ENCODE measurements at places on chromosomes 6 and 20.

- no peak for DNase-seq
Observed at GRCh38 chr20:49519777-49520359, 37.4 kb upstream of the KCNB1 start.

GRCh38 chr6:127956956-127957355, 56.1 kb upstream of the THEMIS start:
- no peak for DNase-seq

DNA sequence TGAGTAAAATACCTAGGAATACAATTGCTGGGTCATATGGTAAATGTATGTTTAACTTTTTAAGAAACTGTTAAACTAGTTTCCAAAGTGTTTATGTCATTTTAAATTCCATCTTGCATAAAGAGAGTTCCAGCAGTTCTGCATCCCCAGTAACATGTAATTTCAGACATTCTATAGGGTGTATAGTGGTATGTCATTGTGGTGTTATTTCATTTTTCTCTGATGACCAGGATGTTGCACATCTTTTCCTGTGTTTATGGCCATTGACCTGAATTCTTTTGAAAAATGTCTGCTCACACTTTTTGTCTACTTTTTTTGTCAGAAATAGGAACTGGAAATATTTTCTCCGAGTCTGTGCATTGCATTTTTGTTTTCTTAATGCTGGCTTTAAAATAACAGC, 128.9 kb downstream of the TMEM200A start:
- no peak for DNase-seq

GRCh38 chr20:20680991-20681508, 31.4 kb downstream of the RALGAPA2 start:
- DNase-seq: no peak

GRCh38 chr20:40262219-40262618, 426.8 kb downstream of the MAFB start:
- no peak for DNase-seq

DNA sequence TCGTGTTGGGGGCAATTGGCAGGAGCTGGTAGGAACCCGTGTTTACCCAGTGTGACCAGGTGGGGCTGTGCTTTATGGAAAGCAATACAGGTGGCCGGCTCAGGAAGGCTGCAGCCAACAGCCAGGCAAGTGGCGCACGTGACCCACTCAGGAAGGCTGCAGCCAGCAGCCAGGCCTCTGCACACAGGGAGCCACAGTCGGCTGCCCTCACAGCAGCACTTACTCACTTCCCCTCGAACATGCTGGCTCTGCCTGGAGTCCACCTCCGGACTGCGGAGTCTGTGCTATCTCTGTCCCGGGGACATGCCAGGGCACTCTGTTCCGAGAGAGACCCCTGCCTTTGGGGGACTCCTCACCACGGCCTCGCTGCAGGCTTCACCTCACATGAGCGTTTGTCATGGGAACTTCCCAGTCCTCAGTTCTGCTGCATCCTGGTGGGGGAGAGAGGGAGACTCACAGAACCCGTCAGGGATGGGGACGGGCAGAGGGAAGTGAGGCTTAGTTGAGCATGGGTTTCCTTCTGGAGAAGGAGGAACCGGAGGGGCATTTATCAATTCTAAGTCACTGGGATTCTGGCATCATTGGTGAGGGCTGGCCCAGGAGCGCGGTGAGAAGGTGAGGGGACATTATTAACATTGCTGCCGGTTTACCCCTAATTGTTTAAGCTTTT, 76.8 kb downstream of the TTLL2 start:
- no peak for DNase-seq

- no peak for DNase-seq
Observed at GRCh38 chr6:99306341-99306740, 43.1 kb downstream of the FAXC start.

GRCh38 chr20:33443006-33443511, 504 bp downstream of the SNTA1 start:
- DNase-seq: no peak

GRCh38 chr6:30530014-30530413, 26.3 kb downstream of the GNL1 start:
- no peak for DNase-seq

GRCh38 chr6:14009431-14009830, 84.7 kb downstream of the RNF182 start:
- DNase-seq: no peak

- peak; percentile 84 for DNase-seq
Observed at GRCh38 chr6:43308101-43308989, at the start of gene CRIP3. Gene CRIP3, minus strand, starts transcription at chr6:43308826. Its CDS starts 34 bp downstream, at chr6:43308792.

GRCh38 chr6:27541212-27541932, 68.5 kb upstream of the ZNF184 start:
- DNase-seq: no peak

DNA sequence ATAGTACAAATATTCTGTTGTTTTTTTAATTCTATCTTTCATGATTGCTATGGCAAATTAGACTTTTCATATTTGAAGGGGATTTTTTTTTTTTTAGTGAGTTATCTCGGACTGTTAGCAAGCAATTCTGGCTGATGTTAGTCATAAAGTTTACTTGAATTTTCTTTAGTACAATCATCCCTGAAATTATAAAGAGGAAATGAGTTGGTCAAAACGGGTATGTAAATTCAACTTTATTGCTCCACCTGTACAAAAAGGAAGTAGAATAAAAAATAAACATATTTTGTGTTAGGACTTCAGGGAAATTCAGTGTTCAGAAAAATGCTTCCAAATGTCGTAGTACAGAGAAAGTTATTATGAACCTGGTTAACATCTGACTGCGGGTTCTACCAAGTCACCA, 40.3 kb downstream of the PPP1R14C start:
- DNase-seq: no peak

DNA sequence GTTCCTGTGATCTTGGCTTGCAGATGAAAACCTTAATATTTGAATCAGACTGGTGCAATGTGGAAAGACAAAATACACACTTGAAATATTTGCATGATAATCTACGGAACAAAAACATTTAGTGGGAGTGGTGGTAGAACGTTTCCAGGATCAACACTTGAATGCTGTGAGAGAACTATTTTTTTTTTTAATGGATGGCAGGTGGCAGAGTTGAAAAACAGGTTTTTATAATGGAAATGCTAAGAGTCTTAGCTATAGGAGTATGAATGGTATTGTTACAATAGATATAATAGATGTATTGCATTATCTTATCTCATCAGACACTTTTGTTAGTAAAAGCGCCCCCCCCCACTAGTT, 49.2 kb downstream of the CDKAL1 start:
- DNase-seq: no peak

DNA sequence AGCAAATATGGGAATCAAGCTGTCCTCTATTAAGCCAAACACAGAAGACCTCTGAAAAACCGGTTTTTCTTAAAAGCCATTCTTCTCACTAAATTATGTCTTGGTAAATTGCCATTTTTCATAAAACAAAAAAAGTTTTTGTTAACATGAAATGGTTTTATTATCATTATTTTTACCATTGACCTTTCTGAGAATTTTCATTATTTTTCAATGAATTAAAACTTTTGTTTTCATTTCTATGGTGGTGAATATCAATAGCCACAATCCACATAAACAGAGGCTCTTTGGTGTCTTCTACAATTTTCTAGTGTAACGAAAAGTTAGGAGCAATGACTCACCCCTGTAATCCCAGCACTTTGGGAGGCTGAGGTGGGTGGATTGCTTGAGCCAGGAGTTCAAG, 2.1 kb downstream of the SF3B5 start:
- no peak for DNase-seq

DNA sequence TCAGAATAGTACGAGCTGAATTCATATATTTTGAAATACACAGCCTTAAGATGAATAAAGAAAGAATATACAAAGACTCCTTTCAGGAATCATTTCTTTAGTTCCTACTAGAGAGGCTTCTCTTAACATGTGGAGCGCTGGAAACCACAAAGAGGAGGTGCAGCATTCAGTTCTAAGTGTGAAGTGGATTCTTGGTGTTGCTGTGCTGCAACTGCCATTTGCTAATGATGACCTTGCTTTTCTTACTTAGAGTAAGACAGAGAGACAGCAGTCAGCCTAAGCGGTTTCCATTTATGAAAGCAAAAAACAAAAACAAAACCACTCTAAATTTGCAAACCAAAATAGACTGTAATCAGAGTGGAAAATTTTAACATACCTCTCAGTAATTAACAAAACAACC, 629.0 kb downstream of the EPHA7 start:
- no peak for DNase-seq

DNA sequence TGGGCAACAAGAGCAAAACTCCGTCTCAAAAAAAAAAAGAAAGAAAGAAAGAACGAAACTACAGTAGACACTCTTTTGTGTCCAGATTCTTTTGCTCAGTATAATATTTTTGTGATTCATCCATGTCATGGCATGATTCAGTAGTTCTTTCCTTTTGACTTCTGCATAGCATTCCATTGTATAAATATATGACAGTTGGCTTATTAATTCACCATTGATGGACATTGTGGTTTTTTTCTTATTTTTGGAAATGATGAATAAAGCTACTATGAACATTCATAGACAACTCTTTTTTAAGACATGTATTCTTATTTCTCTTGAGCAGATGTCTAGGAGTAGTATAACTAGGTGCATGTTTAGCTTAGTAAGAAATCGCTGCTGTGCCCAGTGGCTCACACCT, 10.3 kb upstream of the IER3 start:
- DNase-seq: no peak

DNA sequence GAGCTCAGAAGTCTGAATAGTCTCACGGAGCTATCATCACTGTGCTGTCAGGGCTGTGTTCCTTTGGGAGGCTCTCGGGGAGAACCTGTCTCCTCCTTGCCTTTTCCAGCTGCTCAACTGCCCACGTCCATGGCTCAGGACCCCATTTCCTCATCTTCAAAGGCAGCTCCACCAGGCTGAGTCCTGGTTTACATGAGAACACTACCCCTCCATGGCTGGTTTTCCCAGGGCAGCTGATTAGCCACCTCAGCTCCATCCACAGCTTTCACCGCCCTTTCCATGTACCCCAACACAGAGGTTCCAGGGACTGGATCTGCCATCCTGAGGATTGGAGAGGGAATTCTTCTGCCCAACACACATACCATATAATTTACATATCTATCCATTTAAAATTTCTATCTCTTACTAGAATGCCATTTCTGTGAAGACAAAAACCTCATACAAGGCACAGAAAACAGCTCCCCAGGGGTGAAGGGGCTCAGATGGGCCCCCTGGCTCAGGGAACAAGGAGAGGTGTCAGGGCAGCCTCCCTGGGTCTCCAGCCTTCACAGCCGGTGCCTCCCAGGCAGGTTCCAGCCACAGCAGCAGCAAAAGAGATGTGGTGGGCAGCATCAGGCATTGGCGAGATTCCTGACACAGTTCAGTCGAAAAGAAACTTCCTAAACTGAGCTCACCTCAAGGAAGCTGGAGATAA, 2.2 kb upstream of the RAET1E start:
- DNase-seq: no peak

- peak; percentile 42 for DNase-seq
Observed at GRCh38 chr20:37564388-37565133, 36.9 kb upstream of the BLCAP start.

DNA sequence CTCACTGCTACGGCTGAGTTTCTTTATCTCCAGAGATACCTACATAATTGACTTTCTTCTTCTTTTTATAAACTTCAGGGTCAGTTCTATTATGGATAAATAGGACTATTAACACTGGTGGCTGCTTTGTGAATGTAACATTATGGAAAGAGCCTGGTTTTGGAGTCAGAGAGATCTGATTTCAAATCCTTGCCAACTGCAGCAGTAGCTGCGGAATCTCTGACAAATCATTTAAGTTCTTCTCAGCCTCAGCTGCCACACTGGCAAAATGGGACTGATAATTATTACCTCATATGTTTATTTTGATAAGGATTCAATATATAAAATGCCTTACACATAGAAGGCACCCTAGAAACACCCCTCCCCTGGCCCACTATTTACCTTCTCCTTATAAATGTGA, 160.5 kb downstream of the BACH2 start:
- DNase-seq: no peak

GRCh38 chr6:19175023-19175422, 662.1 kb upstream of the ID4 start:
- DNase-seq: no peak

DNA sequence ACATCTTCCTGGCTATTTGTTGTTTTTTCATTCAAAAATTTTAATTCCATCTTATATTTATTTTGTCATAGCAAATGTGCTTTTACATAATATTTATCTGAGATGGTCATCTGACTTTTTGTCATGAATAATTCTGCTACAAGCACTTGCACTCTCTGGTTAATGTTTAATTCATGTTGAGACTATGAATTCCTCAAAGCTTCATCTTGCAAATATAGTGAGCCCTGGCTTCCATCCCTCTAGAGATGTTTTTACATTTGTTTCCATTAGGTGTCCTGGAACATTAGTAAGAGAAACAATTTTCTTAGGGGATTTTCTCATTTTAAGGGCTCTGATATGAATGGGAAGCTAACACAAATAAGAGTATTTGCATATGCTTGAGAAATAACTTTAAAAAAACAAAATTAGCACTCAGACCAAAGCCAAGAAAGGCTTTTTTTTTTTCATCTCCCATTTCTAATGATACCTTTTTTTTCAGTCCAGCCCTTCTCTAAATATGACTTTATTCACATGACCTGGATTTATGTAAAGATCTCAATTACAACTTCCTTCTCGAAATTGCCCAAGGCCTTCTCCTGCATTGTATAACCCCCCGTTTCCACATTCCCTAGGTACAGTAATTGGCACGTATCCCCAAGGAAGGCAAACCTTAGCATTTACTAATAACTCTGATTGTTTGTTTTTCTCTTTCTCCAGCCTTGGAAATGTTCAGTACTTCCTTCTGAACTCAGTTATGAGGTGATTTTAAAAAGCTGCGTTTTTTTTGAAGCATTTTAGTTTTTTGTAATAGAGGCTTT, 797.0 kb upstream of the GJE1 start:
- no peak for DNase-seq

DNA sequence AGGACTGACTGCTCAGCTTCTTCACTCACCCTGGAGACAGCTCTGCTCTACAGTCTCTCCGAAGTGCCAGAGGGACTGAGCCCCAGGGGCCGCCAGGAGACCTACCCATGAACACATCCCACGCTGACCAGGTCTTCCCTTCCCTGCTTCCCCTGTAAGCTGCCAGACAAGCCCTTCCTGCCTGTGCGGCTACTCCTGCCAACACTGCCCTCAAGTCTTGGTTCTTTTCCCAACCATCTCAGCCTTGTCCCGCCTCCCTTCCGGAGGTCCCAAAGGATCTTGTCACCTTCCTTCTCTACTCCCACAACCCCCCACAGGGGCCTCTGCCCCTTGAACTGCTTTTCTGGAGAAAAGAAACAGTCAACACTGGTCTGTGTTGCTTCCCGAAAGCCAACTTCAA, 15.0 kb downstream of the CPNE5 start:
- no peak for DNase-seq
